ENCODE measurements at places on chromosomes 16 and 17. TPM values are rescaled to one million over a fixed set of nuclear protein-coding genes. Genes with fewer than 3 reads are reported as not detected.

NFATC3 gene
- 28.0 TPM for total RNA-seq

DNA sequence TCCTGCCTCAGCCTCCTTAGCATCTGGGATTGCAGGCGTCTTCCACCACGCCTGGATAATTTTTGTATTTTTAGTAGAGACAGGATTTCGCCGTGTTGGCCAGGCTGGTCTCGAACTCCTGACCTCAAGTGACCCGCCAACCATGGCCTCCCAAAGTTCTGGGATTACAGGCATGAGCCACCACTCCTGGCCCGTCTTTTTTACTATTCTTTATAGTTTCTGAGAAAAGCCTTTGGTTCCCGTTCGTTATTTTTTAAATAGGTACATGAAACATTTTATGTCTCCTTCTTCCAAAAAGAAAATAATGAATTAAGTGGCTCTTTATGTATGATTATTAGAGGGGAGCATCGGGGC, 570 bp upstream of the BCO1 start:
- no peak for DNase-seq

DNA sequence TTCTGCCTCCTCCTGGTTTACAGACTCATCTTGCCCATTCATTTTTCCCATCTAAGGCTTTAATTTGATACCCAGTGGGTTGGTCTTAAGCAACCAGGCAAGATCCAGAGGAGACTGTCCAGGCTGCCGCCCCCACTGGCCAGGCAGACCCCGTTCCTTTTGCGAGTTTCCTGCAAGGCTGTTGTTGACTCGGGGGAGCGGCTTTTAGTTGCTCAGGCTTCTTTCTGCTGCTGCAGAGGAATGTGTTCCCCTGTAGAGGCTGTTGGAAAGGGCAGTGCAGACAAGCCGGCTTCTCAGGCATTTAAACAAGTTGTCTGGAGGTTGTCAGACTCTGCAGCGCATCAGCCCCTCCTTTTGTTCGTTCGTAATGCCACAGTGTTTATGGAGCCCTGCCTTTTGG, 231.2 kb downstream of the PRKCA start:
- DNase-seq, result no peak

DNA sequence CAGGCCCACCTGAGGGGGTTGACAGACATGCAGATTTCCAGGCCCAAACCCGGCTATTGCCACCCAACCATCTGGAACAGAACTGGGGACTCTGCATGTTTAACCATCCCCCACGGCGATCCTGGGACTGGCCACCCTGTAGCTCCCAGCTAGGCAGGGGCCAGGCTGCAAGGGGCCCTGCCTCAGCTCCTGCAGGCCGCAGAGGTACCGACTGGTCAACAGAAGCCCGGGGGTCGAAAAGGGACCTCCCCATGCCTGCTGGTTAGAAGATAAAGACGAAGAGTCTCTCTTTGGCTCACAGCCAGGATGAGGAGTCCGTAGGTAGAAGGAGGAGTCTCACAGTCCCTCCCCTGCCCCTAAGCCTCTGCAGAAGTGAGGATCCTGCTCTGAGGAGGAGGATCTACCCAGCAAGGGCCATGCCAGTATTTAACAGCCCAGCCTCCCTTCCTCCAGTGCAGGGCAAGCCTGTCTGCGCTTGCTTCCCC, 223.4 kb upstream of the TNRC6C start:
- DNase-seq, result peak; percentile 81

SECTM1 gene
- 10.3 TPM for total RNA-seq

- DNase-seq, result no peak
Observed at GRCh38 chr16:12206098-12206748, 229.7 kb downstream of the SNX29 start.

SPHK1 gene
- 13.8 TPM for total RNA-seq

- DNase-seq, result no peak
Observed at GRCh38 chr17:41717408-41718286, 5.5 kb downstream of the GAST start.

DNA sequence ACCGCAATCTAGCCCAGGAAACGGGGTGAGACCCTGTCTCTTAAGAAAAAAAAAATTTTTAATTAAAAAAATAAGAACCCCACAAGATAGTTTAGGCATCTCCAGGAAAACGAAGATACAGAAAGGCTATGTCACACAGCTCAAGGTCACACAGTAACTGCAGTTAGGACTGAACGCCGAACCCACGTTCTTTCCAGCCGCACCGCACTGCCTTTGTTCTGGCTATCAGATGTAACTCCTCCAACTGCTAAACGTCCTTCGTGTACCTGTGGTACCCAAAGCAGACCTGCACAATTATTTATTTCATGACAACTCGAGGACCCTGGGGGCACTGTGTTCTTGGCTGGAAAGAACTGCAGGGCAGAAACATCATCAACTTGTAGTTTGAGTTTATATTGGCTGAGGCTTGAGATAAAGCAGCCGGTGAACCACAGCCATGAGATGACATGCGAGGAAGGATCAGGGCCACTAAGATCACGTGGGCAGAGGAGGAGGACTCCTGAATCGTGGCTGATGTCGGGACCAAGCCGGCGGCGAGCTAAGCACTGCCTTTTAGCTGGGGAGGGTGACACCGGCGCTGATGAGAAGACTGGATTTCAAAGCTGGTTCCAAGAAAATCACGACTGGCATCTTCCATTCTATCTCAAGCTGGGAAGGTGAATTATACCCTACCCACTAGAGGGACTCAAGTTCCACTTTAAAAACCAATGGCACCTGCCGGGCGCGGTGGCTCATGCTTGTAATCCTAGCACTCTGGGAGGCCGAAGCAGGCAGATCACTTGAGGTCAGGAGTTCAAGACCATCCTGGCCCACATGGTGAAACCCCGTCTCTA, 20.7 kb upstream of the MNT start:
- peak; percentile 74 for DNase-seq

DNA sequence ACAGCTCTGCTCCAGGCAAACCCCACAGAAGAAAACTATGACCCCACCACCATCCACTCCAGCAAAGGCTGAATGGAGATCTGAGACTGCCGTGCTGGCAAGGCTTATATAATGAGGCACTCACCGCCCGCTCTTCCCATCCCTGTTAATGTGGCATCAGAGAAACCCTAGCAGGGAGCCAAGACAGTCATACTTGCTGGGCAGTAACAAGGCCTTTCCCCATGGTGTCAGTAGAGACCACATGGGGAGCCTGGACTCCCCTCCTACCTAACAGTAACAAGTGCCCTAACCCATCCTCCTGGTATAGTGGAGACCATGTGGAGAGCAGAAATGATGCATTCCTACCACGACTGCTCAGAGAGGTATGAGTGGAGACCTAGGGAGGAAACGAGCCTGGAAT, 235.2 kb downstream of the C16orf78 start:
- no peak for DNase-seq

PRSS33 gene
- total RNA-seq, result not detected

PRAC1 gene
- not detected for total RNA-seq

Data from posterior vena cava (tissue), 2 donors.